Upper lobe of right lung (tissue), 1 donor: ENCODE measurements at places on chromosomes 2 and 18.

GRCh38 chr2:143468341-143468888 is 339.2 kb downstream of the ARHGAP15 start:
- DNase-seq, result no peak

DNA sequence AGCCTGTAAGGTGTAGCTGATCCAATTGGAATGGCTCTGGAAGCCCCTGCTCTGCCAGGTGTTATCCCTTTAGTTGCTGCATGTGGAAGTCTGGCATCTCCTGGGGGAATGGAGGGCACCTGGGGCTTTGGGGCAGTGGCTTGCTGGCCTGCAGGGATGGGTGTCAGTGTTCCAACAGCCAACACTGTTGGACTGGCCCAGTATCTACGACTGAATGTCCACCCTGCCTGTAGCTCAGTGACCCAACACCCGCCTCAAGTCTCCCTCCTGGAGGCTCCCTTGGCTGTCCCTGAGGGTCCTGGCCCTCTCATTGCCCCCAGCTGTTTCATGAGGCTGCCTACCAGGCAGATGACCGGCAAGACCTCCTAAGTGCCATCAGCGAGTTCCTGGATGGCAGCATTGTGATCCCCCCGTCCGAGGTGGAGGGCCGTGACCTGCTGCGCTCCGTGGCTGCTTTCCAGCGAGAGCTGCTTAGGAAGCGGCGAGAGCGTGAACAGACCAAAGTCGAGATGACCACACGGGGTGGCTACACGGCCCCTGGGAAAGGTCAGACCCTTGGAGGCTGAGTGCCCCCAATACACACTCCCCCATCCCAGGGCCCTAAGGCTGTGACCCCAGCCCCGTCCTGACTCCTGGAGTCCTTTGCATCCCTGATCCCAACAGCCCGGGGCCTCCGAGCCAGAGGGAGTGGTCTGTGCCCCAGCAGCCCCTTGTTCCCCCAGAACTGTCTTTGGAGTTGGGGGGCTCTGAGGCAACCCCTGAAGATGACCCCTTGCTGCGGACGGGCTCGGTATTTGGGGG is 7.7 kb downstream of the SLC4A3 start:
- no peak for DNase-seq

GRCh38 chr2:159759577-159759976 is 38.4 kb downstream of the CD302 start:
- no peak for DNase-seq

- DNase-seq, result no peak
Observed at GRCh38 chr2:85775406-85776381, 21.9 kb downstream of the ATOH8 start.

DNA sequence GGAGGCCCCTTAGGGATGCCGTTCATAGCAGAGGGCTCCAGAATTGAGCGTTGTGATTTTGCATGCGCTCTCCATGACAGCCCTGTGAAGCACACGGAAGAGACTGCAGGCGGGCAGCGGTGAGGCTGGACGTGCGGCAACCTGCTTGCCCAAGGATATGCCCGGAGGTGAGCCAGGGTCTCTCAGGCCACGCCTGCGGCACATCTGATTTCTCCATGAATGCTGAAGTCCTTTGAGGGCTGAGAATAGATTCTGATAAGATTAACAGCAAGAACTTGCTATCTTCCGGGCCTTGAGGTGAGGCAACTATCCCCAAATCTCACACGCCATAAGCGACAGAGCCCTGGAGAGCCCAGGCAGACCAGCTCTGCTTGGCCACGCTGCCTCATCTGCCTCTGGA is 55.6 kb upstream of the LAMA1 start:
- DNase-seq, result no peak

- no peak for DNase-seq
Observed at GRCh38 chr2:162258169-162258568, 14.9 kb upstream of the FAP start.

GRCh38 chr2:235300368-235301201 is 193.3 kb upstream of the AGAP1 start:
- peak; percentile 80 for DNase-seq

DNA sequence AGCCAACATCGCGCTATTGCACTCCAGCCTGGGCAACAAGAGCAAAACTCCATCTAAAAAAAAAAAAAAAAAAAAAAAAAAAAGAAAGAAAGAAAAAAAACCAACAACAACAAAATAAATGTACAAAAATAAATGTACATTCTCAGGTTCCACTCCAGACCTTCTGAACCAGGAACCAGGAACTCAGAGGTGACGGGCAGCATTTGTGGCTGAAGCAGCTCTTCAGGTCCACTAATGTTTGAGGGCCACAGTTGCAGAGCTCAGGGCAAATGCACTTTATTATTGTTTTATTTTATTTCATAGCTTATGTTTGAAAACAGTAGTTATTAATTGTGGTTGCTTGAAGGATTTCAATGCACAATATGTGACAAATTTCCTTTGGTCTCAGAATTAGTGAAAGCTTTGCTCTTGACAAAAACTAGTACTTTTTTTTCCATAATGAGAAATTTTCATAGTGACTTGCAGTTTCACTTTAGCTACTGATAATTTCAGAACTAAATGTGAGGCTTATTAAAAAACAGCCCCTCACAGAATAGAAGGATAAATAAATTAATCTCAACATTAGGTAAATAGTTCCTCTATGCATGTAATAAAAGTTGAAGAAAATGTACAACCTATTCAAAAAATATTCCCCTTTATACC is 378.4 kb upstream of the SPHKAP start:
- no peak for DNase-seq

- DNase-seq, result no peak
Observed at GRCh38 chr2:137287913-137288639, 522.7 kb downstream of the THSD7B start.

GRCh38 chr2:217667512-217667911 is 335.3 kb downstream of the TNS1 start:
- DNase-seq, result no peak

DNA sequence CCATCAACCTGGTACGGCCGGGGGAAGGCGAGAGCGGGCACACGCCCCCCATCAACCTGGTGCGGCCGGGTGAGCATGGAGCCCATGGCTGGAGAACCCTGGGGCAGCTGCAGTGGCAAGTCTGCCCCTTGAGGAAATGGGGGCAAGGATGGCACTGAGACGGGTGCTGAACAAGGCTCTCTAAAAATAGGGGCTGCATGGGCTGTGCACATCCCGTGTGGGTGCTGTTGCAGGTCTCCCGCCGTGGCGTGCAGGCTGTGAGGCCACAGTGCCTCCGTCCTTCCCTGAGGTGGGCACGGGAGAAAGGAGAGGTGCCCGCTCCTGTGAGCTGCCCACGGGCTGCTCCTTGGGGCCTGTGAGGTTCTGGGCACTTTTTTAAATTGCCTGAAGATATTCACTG is 99.2 kb downstream of the NFATC1 start:
- peak; percentile 40 for DNase-seq

- DNase-seq, result no peak
Observed at GRCh38 chr2:54274781-54275242, 18.8 kb upstream of the TSPYL6 start.

- DNase-seq, result no peak
Observed at GRCh38 chr18:45851161-45851925, 25.9 kb downstream of the SIGLEC15 start.

DNA sequence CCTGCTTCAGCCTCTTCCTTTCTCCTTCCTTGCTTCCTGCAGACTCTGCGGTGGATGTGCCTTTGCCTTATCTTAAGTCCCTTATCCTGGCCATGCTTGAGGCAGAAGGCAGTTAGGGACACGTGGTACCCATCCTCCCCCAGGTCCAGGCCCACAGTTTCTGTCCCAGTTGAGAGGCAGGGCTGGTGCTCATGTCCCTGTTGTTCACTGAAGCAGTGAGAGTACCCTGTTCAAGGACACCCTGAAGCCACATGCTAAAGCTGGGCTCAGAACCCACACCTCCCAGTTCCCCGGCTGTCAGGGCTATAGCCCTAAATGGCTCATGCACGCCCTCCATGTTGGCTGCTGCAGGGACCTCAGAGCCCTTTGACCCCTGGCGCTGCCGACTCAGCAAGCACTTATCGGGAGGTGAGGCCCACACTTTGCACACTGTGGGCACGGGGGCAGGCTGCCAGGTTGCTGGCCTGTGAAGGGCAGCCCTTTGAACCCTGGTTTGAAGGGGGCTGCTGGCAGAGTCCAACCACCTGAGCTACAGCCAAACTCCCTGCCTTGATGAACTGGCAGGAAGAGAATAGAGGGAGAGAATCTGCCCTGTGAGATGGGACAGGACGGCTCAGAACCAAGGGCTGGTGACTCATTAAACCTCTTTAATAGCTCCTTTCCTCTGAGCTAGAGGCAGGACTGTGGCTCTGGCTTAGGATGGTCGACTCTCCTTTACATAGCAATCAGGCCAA is 6.3 kb downstream of the KHK start:
- no peak for DNase-seq

DNA sequence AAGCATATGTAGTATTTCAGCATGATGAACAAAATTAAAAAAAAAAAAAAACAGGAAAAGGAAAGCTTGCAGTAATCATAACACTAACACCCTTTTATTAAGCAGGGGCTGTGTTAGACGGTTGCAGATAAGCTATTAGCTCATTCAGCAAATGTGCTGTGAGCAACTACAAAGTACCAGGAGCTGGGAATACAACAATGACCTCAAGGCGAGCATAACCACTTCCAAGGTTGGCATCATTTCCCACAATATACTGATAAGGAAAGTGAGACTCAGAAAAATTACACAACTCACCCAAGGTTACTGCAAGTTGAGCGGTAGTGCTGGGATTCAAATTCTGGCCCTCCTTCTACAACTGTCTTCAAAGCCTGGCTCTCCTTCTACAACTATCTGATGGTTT is 38.2 kb upstream of the ACTR3 start:
- no peak for DNase-seq

DNA sequence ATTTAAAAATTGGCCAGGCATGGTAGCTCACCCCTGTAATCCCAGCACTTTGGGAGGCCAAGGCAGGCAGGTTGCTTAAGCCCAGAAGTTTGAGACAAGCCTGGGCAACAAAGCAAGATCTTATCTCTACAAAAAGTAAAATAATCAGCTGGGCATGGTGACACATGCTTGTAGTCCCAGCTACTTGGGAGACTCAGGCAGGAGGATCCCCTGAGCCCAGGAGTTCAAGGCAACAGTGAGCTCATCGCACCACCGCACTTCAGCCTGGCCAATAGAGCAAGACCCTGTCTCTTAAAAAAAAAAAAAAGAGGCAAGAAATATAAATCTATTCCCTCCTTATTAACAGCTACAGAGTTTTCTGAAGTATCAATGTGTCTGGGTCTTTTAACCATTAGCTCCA is 51.9 kb downstream of the ESCO1 start:
- DNase-seq, result no peak

GRCh38 chr2:217693363-217693762 is 309.4 kb downstream of the TNS1 start:
- no peak for DNase-seq

- DNase-seq, result no peak
Observed at GRCh38 chr2:165778653-165779451, 15.2 kb downstream of the GALNT3 start.

- DNase-seq, result no peak
Observed at GRCh38 chr2:168180483-168180882, 66.9 kb downstream of the STK39 start.

DNA sequence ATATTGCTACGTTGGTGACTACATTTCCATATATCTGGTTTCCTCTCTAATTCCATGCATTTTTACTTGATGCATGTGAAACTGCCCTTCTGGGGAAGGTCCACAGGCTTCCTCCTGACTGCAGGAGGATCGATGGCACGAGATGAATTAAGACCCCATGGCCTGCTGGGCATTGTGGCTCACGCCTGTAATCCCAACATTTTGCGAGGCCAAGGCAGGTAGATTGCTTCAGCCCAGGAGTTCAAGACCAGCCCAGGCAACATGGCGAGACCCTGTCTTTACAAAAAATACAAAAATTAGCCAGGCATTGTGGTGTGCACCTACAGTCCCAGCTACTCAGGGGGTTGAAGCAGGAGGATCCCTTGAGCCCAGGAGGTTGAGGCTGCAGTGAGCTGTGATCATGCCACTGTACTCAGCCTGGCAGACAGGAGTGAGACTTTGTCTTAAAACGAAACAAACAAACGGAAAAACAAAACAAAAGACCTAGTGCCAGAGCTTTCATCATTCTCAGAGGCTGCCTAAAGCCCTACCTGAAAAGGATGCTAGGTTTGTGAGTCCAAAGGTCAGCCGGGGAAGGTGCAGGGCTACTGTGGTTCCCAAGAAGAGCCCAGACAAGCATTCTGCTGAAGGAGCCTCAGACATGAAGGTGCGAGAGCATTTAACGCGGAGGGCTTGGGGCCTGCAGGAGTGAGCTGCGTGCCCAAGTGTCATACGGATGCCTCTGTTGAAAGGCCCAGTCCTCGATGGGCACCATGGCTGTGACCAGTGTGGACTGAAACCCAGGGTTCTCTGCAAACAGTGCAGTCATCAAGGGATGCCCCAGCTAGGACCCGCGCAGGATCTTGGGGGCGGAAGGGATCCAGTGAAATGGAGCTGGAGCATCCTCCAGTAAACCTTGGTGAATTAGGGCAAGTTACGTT is 21.6 kb downstream of the GPR55 start:
- DNase-seq, result peak; percentile 29

DNA sequence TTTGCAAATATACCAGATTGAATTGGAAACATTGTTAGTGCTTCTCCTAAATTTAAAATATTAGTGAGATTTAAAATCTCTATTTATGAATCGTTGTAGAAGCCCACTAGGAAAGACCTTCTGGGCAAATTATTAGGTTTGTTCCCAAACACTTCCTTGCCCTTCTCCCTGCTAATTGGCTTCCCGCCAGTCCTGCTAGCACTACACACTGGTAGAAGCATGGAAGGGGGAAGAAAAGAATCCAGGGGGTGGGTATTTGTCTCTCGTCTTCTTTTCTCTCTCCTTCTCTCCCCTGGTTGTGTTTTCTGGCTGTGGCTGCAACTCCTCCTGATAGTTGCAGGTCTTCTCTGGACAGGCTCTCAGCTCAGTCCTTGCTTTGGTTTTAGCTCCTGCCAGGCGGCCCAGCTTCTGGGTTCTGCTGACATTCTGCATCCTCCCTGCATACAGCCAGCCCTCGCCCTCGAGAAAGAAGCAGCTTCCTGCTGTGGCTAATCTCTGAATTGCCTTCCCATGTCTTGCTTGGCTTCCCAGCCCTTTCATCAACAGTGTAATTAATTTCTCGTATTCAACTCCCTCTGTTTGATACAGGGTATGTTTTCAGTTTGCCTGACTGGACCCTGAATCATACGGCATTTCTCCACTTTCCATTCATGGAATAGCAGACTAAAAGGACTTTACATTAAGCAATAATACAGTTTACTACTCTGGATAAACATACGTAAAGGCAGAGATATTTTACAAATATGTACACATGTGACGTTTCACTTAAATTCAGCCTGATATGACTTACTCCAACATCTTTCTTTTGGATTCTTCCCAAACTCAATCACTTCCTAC is 6.9 kb upstream of the PARD3B start:
- DNase-seq, result no peak

DNA sequence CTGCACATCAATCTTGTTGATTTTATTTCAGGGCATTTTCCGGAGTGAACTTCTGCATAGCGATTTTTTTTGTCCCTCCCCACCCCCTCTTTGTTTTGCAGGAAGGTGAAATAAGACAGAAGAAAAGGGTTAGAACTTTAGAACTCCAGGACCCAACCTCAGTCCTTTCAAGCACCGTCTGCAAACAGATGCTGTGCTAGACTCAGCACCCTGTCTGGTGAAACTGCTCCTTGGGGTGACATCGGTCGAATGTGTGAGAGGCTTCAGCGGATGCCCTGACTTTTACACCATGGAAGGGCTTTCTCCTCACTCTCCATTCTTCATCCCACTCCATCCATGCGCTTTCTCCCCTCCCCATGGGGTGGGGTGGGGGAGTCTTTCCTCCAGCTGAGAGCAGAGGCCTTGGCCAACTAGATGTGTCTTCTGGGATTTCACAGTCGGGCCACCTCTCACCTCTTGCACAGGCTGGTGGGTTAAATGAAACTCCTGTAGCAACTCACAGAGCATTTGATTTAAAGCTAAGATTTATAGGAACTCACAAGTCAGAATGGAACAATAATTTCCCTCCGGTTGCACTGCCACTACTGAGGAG is 43.3 kb upstream of the EDAR start:
- no peak for DNase-seq
